ENCODE measurements at places on chromosomes 1 and 21. TPM values are rescaled to one million over a fixed set of nuclear protein-coding genes. Genes with fewer than 3 reads are reported as not detected.

PCBP3 gene
- 1.4 TPM for polyA plus RNA-seq

DNM3 gene
- polyA plus RNA-seq, result 0.39 TPM

ATP6V0B gene
- polyA plus RNA-seq, result 261 TPM

FMO2 gene
- not detected for polyA plus RNA-seq

NTNG1 gene
- 6.5 TPM for polyA plus RNA-seq
